K562 (cell line): ENCODE measurements at places on chromosomes 16 and 17. TPM values are rescaled to one million over a fixed set of nuclear protein-coding genes. Genes with fewer than 3 reads are reported as not detected.

- DNase-seq, result no peak
Measured at GRCh38 chr16:81456523-81457325, 12.1 kb downstream of the CMIP start.

Gene MILR1
- 7.1 and 7.8 TPM in 2 replicates for polyA plus RNA-seq

- no peak for DNase-seq
Measured at GRCh38 chr16:23676924-23677480, 1.7 kb upstream of the PLK1 start.

DNA sequence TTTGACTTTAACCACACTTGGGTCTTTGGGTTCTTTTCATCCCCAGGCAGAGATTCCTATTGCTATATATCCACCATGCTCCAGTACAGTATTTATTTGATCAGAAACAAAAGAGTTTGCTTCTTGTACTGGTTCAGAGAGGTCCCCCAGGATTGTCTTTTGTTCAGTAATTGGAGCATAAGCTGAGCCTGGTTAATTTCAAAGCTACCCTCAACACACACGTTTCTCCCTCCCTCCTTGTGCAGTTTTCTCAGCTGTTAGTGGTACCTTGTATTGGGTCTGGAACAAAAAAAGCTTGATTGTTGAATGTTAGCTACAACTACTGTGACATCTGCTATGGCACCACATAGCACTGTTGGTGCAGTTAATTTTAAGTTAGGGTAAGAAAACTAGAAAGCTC is 50.0 kb downstream of the NUP93 start:
- no peak for DNase-seq

Gene SLC12A3
- polyA plus RNA-seq, result not detected in 2 replicates

DNA sequence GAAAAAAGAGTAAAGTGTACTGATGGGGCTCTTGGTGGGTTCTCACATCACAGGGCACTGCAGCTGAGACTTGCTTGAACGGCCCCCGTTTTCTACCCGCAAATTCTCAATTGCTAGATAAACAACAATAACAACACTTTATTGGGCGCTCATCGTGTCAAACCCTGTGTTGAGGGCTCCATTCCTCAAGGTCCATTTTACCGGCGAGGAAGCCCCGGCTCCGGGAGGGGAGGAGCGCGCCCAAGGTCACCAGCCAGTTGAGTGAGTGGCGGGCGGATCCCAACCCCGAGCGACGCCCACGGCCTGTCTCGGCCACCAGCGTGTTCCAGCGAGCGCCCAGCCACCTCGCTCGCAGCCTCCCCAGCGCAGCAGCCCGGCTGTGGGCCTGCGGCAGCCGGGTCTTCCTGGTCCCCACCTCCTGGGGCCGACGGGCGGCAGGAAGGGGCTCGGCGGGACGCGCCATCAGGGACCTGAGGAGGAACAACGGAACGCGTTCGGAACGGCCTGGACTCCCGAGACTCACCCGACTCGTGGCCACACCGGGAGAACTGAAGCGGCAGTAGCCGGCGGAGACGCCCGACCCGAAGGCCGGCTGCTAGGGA is 373 bp downstream of the CMC2 start:
- peak; percentile 86 for DNase-seq

- no peak for DNase-seq
Measured at GRCh38 chr17:20028443-20028842, 19.3 kb downstream of the SPECC1 start.

DNA sequence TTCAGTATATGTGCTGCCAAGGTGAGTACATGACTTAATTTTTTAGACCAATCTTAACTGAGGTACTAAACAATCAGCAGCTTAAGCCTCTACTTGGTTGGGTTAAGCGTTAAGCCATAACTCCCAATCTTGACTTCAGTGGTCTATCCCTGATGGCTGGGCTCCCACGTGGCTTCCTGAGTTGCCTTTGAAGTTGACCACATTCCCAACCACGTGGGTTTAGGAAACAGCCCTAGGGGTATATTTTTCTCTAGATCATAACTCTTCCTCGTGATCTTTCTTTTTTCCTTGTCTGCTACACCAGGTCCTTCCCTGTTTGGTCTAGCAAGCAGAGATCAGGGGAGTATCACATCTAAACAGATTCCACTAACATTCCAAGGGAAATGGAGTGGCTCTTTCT is 20.1 kb upstream of the PIRT start:
- DNase-seq, result no peak

Gene SKAP1
- polyA plus RNA-seq, result 0.80 TPM in 1 of 2 replicates, not detected in the other

DNA sequence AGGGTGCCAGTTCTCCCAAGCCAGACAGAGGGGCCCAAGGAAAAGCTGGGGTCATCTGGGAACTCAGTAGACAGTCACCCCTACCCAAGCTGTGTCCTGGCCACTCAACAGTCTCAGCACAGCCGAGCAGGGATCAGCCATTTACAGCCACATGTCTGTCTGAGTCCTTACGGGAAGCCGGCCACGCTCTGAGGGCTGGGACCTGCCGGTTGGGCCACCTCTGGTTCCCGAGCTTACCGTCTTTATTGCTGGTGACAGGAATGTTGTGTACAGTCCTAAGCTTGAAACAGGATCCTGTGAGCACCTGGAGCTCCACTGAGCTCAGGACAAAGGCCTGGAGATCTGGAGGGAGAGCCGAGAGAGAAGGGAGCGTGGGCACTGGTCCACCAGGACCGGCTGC is 59.8 kb downstream of the TIMM22 start:
- DNase-seq, result no peak

DNA sequence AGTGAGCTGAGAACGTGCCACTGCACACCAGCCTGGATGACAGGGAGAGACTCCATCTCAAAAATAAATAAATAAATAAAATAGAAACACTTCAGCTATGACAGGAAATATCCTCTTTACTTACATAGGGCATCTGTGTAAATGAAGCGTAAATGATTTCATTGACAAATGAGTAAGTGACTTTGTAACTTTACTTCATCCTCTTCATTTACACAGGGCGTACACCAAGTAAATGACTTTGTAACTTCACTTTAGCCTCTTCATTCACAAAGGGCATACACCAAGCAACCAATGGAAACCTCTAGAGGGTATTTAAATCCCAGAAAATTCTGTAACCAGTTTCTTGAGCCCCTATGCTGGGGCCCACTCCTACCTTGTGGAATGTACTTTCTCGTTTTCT is 16.2 kb upstream of the KLHDC4 start:
- DNase-seq, result no peak

DNA sequence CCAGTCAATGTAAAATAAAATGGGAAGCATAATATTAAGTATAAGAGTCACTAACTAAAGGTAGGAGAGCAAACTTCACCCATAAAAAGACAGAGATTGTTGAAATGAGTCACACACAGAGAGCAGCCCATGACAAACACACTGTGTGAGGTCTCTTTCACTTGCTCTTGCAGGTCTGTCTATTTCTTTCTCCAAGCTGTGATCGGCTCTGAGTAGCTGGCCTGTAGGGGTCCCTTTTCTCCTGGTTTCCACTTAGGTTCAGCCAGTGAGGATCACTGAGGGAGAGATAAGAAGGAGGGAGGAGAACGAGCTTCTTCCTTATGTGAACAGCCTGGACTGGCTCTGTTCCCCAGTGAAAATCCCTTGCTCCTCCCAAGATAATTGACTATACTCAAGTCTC is 133.7 kb upstream of the HS3ST3A1 start:
- peak; percentile 7 for DNase-seq

- DNase-seq, result peak; percentile 69
Measured at GRCh38 chr16:67216612-67217490, 10.1 kb upstream of the TMEM208 start.

- no peak for DNase-seq
Measured at GRCh38 chr17:81143200-81143527, 22.1 kb upstream of the PVALEF start.
